ENCODE measurements at places on chromosomes 16 and 17.
A peak's percentile ranks its signal among the peaks of the same experiment; 100 is the strongest.

GRCh38 chr17:17736205-17737183 is 55.2 kb downstream of the RAI1 start:
- DNase-seq, result no peak

DNA sequence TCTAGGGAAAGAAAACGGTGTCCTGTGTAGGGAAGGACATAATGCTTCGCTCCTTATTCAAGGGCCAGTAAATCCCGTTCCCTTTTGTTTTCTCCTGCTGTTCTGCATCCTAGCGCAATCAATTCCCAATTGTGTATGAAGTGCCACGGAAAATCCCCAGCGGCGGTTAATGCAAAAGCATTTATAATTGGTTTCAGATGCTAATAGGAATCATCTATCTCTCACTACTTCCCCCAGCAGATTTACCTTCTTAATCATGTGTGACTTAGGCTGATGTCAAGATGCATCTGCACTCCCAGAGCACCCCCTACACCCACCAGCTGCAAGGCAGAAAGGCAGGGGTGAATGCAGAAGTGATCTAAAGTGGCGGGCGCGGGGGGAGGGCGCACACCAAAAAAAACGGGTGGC is 32.7 kb upstream of the SSTR2 start:
- no peak for DNase-seq

DNA sequence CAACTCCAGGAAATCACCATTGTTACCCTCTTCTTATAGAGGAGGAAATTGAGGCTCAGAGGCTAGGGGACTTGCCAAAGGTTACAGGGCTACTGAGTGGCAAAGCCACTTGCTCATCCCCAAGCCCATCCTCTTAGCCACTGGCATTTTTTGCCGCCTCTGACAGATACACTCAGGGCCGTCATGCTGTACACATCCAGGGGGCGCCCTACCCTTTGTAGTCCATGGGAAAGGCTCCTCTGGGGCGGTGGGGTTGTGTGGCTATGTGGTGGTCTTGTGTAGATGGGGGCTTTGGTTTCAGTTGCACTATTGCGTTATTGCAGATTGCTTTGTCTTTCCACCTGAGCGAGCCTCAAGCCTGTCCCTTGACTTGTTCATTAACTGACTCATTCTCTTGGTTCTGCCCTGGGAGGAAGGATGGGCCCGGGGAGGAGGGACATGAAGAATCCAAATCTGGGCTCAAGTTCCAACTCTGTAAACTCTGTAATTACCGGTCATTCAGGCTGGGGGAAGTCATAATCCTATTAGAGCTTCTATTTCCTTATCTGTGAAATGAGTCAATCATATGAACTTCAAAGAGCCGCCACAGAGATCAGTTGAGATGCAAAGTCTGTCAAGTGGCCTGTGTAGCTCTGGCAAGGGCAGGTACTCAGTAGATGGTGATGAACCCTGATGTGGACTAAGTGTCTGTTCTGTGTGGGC is 2.8 kb downstream of the NOS2 start:
- no peak for DNase-seq

DNA sequence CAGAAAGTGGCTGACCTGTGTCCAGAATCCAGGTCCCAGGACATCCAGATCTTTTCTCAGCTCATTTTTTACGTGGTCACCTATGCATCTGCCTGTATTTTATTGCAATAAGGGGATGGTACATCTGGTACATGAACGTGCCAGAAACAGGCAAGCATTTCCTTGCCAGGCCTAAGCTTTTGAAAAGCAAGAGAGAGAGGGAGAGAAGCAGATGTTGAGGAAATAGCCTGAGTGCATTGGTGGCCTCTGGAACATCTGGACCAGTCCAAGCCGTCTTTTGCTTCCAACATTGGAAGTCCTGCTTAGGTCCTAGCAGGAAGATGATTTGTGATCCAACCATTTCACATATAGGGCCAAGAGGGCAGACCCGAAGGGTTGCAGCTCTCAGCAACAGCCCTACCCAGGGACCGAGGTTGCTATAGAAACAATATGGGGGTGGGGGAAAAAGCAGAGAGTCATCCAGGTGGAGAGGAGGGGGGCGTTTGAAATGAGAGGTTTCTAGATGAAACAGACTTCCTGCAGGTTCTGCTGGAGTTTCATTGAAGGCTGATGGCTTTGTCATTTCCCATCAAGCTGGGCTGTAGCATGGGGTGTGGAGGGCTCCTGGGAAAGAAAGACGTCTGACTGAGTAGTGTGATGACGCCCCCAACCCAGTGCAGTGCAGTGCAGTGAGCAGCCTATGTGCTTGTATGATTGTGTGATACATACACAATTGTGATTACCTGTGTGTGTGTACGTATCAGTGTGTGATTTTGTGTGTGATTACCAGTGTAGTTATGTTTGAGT is 61.6 kb downstream of the SHISA6 start:
- DNase-seq, result no peak

GRCh38 chr17:63973930-63974593 is 1.3 kb upstream of the SCN4A start:
- no peak for DNase-seq

- no peak for DNase-seq
Measured at GRCh38 chr17:2551928-2552327, 40.2 kb upstream of the METTL16 start.

GRCh38 chr16:14196539-14196938 is 125.4 kb downstream of the MRTFB start:
- DNase-seq, result no peak

DNA sequence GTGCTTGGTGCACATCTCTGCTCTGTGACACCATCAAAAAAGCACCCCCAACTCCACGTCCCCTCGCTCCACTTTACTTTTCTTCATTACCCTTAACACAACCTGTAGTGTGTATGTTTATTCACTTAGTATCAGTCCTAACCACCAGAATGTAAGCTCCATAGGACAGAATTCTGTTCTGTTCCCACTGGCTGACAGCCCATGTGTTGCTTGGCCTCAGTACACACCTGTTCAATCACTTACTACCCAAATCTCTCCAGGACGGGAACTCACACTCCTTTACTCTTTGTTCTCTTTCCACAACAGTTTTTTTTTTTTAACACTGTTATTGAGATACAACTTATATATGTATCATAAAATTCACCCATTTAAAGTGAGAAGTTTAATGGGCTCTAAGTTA is 119.6 kb downstream of the MAF start:
- no peak for DNase-seq

DNA sequence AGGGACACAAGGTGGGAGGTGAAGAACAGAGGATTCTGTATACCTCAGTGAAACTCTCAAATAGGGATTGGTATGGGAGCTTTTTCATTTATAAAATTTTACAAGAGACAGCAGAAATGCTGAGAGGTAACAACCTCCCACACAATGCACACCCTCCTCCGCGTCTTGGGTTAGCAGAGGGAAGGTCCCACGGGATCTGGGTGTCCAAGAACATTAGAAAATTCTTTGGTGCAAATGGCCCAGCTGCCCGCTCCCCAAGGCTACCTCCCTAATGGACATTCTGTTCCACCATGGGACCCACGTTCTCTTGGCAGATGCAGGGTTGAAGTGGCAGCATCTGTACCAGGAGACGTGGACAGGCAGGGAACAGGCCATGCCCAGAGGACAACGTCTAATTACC is 22.5 kb downstream of the GPR139 start:
- DNase-seq, result no peak

- DNase-seq, result no peak
Measured at GRCh38 chr17:78806451-78806850, 24.4 kb upstream of the CYTH1 start.

- DNase-seq, result peak; percentile 59
Measured at GRCh38 chr17:13002761-13003453, 14.9 kb downstream of the ELAC2 start.

GRCh38 chr17:44842748-44843147 is 4.9 kb upstream of the HIGD1B start:
- no peak for DNase-seq

- DNase-seq, result no peak
Measured at GRCh38 chr16:678858-679813, 1.1 kb upstream of the STUB1 start.
